ENCODE measurements at places on chromosomes 2 and 18. TPM values are rescaled to one million over a fixed set of nuclear protein-coding genes. Genes with fewer than 3 reads are reported as not detected.

DNA sequence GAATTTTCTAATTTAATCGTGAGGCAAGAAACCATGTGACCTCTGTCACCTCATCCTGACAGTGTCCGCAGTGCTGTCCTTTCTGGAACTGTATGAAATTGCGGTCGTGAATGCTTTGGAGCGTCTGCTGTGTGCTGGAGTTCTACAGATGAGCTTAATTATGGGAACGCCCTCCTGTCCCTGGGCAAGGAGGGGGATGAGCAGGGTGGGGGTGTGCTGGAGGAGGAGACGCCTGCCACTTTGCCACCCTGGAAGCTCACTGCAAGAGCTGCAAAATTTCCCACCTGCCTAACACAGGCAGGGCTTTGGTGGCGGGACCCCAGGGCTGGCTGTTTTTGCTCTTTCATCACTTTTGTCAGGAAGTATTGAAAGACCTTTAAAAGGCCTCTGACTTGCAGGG is 6.5 kb downstream of the LPIN1 start:
- DNase-seq = no peak

DNA sequence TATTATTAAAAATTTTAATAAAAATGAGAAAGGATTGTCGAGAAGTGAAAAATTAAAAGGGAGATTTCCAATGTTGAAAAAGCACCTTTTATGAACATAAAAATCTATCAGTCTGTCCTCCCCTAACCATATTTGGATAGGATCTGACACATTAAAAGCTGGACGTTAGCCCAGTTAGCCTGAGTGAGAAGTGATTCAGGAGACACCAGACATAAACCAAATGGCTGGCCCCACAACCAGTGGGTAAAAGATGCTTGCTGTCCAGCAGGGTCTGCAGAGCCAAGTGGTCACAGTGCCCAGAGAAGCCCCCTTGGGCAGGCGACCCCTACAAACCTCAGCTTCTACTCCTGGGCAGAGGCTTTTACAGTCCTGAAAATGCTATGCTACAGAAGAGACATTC is 253.8 kb upstream of the LYPD1 start:
- peak; percentile 79 for DNase-seq

GRCh38 chr18:67151366-67151765 is 365.2 kb downstream of the DSEL start:
- DNase-seq = no peak

GRCh38 chr18:57819671-57820460 is 16.8 kb upstream of the ATP8B1 start:
- peak; percentile 57 for DNase-seq

SLC39A10 gene
- polyA plus RNA-seq = 32.7 TPM

- no peak for DNase-seq
Observed at GRCh38 chr2:201855356-201855755, 49.0 kb downstream of the CDK15 start.

REG1B gene
- not detected for polyA plus RNA-seq

GRCh38 chr18:9961041-9961440 is 47.2 kb downstream of the VAPA start:
- no peak for DNase-seq

- peak; percentile 13 for DNase-seq
Observed at GRCh38 chr2:22600999-22601398, 784.0 kb upstream of the KLHL29 start.

GRCh38 chr2:236124182-236124893 is 43.8 kb downstream of the GBX2 start:
- DNase-seq = no peak

- no peak for DNase-seq
Observed at GRCh38 chr2:43027097-43027873, 199.1 kb downstream of the ZFP36L2 start.

GRCh38 chr2:7189106-7189505 is 271.9 kb downstream of the RNF144A start:
- DNase-seq = no peak

DNA sequence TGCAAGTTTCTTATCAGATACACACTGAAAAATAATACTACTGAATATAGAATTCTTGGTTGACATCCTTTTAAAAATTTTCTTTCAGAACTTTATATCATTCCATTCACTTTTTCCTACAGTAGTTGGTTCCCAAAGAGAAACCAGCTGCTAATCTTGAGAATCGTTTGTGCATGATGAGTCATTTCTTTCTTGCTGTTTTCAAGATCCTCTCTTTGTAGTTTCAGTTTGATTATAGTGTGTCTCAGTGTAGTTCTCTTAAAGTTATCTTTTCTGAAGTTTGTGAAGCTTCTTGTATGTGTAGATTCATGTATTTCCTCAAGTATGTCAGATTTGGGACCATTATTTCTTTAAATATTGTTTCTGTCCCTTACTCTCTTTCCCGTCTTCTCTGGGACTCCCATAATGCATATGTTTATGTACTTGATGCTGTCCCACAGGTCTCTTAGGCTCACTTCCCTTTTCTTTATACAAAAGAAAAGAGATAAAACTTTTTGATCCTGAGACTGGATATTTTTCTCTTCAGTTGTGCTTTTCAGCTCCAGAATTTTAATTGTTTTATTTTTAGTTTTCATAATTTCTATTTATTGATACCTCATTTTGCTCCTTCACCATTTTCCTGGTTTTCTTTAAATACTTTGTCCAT is 801.0 kb downstream of the TDRD15 start:
- DNase-seq = no peak

GREB1 gene
- 18.5 TPM for polyA plus RNA-seq

GRCh38 chr2:31256611-31257382 is 22.8 kb downstream of the EHD3 start:
- DNase-seq = no peak

GRCh38 chr18:79494936-79495335 is 99.2 kb downstream of the NFATC1 start:
- no peak for DNase-seq

FLACC1 gene
- 4.1 TPM for polyA plus RNA-seq

RBM44 gene
- polyA plus RNA-seq = 1.9 TPM

- DNase-seq = no peak
Observed at GRCh38 chr18:52054324-52054723, 285.7 kb upstream of the DCC start.

GRCh38 chr2:73489053-73489452 is 103.4 kb downstream of the ALMS1 start:
- DNase-seq = no peak

OSR1 gene
- 47.9 TPM for polyA plus RNA-seq

- DNase-seq = no peak
Observed at GRCh38 chr2:190451561-190452176, 43.5 kb downstream of the MFSD6 start.

DNA sequence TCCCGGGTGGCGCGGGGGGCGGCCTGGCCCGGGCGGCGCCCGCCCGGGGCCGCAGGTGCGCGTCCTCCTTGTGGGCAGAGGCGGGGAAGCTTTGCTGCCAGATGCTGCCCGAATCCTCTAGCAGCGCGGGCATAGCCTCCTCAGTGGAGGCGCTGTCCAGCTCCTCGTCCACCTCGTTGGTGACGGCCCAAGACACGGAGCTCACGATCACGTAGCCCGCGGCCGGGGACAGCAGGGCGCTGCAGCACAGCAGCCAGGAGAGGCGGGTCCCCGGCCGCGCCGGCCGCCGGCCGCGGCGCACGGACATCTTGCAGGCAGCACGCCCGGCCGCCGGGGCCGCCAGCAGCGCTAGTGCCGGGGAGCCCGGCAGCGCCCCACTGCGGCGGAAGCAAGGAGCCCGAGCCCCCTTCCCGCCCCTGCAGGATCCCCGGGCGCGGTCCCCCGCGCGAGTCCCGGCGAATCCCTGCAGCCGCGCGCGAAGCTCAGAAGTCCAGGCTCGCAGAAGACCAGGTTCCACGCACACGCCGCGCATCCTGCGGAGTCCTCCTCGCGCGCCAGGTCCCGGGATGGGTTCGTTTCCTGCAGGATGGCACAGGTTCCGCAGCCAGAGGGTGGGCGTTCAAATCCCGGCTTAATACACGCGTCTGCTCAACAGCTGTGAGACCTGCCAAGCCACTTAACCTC is at the start of gene CREG2:
CREG2 (minus strand) TSS at position 353 of the 684 bp plus-strand sequence; CDS start at position 307, 46 bp downstream.
- peak; percentile 48 for DNase-seq

DNA sequence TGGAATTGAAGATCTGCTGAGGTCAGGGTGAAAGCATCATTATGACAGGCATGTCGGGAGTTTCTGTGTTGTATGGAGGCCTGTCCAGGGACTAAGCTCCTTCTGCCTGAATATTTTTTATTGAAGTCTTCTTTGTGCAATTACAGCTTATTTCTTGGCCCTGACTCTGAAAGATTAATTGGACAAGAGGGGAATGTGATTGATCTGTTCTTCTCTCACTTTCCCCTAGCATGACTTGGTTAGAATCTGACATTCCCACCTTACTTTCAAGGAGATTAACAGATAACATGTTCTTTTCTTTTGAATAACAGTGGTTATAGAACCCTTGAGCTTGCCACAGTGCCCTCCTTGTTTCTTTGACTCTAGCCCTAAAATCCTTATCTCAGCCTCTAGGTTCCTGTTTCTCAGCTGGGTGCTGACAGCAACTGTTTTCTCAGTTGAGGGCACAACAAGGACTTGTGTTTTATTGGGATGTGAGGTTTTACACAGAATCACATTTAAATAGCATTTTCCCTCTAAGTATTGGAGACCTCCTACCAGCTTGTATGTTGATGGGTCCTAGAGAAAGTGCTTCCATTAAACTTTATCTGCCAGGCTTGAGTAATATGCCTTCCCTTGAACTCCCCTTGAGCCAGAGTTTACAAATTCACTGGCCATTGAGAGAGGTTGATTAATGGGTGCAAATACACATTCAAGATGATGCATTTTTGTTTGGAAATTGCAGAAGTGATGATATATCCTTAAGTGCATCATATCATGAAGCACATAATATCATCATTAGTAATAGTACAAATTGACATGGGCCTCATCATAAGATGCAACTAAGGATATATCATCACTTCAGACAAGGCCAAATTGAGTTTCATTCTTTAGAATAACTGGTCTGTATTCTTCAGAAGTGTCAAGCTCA is 12.5 kb downstream of the TTLL4 start:
- DNase-seq = no peak

GRCh38 chr18:42164556-42164955 is 209.5 kb downstream of the PIK3C3 start:
- DNase-seq = no peak

GPR75 gene
- polyA plus RNA-seq = 3.3 TPM

DNA sequence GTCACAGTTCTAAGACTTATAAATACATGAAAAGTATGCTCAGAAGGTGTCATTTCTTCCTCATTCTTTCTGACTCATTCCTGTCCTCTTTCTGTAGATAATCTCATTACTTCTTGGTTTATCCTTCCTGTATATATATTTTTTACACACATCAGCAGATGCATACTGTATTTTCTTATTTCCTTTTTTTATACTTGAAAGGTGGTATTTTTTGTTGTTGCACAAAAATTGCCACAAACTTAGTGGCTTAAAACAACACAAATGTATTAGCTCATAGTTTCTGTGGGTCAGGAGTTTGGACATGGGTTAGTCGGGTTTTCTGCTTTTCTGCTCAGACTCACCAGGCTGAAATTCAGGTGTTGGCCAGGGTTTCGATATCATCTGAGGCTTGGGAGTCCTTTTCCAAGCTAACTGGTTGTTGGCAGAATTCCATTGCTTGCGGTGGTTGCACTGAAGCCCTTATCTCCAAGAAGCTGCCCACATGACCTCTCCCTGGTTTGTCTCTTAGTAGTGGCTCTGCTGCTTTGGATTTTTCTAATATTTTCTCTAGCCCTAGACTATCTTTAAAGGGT is 162.6 kb downstream of the FMNL2 start:
- no peak for DNase-seq

DNA sequence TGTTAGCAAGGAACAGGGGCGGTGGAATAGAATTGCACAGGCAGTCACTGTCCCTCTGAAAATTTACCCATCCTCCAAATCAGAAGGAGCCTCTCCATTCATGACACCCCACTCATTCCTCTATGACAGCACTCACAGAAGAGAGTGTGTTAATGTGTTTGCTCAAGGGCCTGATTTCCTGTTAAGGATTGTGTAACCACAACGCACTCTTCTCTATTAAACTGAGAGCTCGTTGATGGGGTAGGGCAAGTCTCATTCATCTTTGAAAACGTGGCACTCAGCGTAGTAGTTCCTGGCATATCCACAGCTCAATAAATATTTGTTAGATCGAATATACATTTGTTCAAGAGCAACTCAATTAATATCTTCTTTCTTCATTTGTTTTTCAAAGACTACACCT is 106.4 kb downstream of the VAPA start:
- DNase-seq = no peak

DNA sequence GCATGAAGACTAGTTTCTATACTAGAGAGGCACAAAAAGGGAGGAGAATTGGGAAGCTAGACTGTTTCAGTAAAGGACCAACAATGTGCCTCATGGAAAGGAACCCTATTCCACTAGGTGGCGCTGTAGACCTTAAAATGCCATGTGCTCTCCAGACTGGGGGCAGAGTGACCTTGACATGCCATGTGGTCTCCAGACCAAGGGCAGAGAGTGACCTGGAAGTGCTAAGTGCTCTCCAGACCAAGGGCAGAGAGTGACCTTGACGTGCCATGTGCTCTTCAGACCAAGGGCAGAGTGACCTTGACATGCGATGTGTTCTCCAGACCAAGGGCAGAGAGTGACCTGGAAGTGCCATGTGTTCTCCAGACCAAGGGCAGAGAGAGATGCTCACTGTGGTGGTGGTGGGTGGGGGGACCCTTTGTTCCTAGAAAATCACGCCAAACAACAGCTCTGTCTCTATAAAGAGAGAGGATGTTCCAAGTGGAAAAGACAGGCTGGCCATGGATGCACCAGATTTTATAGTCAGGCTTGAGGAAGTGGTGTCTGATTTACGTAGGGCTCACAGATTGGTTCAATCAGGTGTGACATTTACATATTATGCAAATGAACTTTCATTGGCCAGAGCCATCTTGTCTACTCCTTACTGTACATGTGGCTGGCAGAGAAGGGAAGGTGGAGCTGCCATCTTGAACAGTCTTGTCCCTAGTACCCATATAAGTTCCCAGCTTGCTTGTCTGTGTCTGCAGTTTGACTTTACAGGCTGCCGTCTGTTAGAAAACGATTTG is 344.0 kb upstream of the DDX18 start:
- no peak for DNase-seq

GALNT5 gene
- 8.1 TPM for polyA plus RNA-seq

FASTKD2 gene
- 36.2 TPM for polyA plus RNA-seq

DNA sequence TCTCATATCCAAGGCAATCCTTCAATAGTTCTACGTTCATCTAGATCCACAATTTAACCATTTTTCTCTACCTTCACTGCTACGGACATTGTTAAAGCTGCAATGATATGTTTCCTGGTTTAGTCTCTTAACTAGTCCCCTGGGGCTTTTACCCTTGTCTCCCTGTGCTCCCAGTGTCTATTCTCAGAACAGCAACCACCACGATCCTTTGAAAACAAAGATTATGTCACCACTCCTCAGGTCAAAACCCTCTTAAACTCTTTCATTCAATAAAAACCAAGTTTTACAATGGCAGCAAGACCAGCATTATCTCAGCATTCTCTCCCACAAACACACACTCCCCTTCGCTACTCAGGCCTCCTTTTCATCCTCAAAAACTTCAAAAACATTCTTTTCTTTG is 298.2 kb upstream of the CHST9 start:
- no peak for DNase-seq

PRSS56 gene
- not detected for polyA plus RNA-seq

GRCh38 chr18:12599543-12599942 is 58.4 kb downstream of the SPIRE1 start:
- DNase-seq = no peak

- DNase-seq = no peak
Observed at GRCh38 chr18:9534844-9535243, 59.5 kb downstream of the RALBP1 start.

Measured in right lung (tissue), 10 donors.